Activated CD8-positive, alpha-beta T cell treated with anti-CD3 and anti-CD28 coated beads, Interleukin-2, amount 10 ng/mL, durations not matched to agents 7 days and 5 days (primary cell): ENCODE measurements at places on chromosomes 1 and 21. TPM values are rescaled to one million over a fixed set of nuclear protein-coding genes. Genes with fewer than 3 reads are reported as not detected.

DNA sequence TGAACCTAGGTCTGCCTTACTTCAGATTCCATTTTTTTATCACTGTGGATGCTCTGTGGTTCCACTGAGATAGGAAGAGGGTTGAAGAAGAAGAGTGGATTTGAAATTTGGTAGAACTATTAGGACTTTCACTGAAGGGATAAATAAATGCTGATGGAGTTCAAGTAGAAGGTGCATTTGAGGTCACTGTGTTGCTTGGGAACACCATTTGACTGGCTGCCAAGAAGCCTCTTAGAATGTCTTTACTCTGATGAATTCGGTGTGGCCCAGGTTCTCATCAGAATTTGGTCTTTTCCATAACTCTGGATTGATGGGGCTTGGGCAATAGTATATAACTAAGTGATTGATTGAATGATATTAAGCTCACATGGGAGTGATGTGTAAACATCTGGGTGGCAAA is 11.9 kb downstream of the XPR1 start:
- DNase-seq: no peak

- no peak for DNase-seq
Measured at GRCh38 chr1:230850547-230850946, 17.8 kb downstream of the C1orf198 start.

GRCh38 chr1:183069562-183070216 is 46.5 kb downstream of the LAMC1 start:
- no peak for DNase-seq

- DNase-seq: peak; percentile 67
Measured at GRCh38 chr1:28926629-28927265, 12.4 kb downstream of the EPB41 start.

GRCh38 chr1:235646463-235646862 is 3.1 kb downstream of the GNG4 start:
- DNase-seq: no peak

DNA sequence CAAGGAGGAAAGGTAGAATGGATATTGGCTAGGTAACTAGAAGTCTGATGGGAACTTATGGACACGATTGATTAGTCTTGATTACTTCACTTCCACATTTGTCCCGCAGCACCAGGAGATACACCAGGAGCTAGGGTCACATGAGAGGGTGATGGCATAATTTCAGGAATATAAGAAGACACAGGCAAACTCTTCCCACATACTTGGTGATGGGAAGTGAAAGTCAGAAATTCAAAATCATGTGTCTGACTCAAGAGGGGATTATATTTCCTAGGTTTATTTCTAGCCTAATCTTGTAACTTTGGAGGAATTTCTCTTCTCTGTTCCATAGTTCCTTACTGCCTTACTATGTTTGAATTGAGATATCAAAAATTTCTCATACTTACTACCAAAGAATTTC is 185.0 kb downstream of the PBX1 start:
- no peak for DNase-seq

DNA sequence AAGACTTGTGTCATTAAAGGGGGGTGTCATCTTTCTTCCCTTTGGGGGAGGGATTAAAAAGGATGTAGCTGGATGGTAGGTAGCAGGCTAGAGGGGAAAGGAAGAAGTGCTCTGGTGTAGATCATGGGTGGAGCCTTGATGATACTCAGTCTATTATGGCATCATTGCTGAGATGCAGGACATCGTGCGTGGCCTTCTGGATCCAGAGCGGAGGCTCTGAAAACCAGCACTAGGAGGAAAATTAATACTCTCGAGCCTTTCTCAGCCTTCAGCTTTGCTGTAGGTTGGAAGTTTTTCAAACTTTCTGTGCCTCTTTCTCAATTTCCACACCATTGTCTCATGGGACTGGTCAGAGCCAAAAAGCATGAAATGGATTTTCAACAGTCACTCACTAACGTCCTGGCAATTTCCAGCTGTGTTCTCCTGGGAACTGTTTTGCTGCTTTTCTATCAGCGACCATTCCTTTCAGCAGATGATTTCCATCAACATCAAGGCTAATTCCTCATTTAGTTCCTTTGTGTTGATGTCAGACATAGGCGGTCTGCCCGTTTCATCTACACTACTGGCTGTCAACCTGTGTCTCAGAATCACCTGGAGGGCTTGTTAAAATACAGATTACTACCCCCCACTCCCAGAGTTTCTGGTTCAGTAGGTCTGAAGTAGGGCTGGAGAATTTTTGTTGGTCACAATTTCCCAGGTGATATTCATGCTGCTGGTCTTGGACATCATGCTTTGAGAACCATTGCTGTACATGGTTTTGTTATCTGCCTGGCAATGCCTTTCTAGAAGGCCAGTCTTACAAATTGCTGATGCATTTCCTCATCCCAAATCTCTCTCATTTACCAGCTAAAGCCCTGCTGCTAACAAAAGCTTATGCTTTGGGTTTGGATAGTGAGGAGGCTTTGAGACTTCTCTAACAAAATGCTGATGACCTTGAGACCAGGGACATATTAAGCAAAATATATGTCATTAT is 7.7 kb downstream of the CACNA1E start:
- no peak for DNase-seq

DNA sequence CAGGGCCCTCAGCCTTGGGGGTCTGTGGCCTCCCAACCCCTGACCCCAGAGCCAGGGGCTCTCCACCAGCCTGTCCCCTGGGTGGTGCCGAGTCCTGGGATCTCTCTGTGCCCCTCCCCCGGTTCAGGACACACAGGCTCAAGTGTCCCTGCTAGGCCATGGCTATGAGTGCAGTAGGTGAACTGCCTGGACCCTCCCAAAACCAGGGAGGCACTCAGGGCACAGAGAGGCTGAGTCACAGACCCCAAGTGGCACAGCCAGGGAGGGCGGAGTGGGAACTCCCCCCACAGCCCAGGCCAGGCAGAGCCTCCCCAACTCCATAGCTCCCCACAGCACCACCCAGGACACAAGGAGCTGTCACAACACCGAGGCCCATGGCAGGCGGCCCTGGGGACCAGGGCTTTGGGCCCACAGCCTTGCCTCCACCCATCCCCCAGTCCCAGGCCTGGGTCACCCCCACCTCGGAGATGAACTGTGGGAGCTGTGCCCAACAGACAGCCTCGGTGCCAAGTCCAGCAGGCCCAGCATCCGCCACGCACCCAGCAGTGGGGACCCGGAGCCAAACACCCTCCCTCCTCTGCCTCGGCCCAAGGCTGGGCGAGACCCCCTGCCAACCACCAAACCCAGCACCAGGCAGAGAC is 3.2 kb downstream of the DVL1 start:
- DNase-seq: no peak

DNA sequence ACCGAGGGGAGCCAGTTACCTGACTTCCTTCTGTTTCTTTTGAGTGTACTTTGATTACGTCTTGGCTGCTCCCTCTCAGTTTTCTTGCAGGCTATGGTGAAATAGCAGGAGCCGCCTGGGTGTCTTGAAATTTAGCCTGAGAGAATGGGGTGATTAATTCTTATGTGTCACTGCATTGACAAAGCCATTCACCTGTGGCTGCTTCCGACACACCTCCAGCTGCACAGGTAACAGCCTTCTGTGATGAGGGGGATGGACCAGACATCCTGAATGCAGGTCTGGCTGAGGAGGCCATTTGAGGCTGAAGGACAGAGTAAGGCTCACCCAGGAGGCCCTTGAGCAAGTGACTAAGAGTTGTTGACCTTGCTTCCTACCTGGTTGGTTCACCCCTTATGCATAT is 16.5 kb downstream of the CACNA1E start:
- no peak for DNase-seq

DNA sequence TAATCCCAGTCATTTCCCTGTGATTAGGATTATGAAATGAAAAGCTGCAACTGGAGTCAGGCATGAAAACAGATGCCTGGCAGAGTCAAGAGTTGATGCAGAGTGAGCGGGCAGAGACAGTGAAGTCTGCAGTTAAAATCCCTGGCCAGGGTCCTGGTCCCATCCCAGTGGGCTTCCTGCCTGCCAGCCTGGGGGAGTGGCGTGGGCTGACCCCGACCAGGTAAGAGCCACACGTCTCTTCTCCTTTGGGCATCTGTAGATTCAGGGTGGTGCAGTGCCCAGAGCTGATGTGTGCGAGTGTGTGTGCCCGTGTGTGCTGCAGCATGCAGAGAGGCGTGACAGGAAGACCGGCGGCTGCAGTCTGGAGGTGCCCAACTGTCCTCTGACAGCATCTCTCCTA is 6.2 kb upstream of the KIAA1614 start:
- no peak for DNase-seq

DNA sequence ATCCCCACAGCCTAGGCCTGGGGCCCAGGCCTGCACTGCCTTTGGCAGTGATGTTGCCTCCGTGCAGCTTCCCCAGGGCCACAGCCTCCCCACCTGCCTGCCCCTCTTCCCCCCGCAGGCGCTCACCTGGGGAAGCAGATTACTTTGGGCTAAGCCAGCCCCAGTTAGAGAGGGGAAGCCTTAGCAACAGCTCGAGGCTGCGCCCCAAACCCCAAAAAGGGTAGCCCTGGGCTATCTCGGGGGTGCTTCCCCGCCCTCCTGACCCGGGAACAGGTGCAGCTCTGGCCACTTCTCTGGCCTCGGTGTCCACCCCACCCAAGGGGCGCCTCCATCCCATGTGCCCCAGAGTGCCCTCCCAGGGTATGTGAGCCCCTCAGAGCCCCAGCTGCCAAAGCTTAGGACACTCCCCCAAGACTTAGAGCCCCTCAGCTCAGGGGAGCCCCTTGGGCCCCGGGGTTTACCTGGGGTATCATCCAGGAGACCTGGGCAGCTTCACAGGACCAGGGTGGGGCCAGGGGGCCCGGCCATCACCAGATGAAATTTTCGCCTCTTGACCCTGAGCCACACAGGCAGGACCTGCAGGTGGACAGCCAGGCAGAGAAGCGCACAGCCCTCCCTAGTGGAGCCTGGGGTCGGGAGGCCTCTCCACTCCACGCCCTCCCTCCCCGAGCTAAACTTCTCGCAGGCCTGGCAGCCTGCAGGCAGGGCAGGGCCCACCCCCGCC is 3.3 kb upstream of the TTC34 start:
- no peak for DNase-seq

DNA sequence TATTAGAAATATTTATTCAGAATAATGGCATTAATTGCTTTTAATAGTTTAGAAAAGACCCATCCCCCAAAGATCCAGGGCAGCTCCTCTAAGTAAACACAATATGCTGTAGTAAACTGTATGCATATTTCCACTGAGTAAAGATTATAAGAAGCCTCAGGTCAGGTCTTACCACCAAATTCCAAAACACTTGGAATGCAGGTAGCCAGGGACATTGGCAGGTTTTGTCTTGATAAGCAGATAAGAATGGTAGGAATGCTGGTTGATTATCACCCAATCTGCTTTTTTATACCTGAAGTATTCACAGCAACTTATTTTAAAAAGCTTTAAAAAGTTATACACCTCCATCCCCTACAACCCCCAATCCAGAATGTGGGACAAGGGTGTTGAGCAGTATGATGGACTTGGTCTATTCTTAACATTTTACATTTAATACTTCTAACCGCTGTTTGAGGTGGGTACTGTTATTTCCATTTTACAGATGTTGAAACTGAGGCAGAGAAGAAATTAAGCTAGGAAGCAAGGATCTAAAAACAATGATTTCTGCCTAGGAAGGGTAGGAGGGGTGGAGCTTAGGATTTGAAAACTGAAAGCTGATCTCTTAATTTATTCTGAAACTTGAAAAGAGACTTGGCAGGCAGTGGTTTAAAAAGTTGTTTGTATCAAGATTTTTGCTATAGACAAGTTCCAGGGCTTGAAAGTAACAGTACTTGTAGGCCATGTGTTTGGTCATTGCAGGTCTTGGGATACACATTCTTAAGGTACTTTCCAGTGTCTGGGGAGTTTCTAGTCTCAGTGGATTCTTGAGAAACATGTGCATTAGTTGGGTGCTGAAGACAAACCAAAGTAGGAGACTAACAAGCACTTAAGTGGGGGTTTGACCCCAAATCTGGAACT is 15.6 kb upstream of the THEM4 start:
- DNase-seq: no peak

GRCh38 chr1:169207797-169208520 is 101.5 kb downstream of the ATP1B1 start:
- DNase-seq: no peak

- DNase-seq: no peak
Measured at GRCh38 chr1:246435421-246436041, 71.5 kb downstream of the SMYD3 start.

DNA sequence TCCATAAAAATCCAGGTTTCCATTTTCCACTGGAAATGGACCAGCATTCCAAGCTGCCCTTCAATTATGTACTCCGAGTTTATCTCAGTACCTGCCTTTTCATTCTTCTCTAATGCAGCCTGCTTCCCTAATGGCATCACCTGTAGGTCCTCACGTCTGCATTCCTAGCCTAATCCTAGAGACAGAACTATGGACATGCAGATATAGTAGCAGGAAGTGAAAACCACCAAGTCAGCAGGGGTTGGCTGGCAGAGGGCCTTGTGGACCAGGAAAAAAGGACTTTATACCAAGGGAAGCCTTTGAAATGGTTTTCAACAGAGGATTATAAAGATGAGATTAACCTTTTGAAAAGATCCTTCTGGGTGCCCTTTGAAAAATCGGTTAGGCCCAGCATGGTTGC is 135.7 kb upstream of the L1TD1 start:
- no peak for DNase-seq

- no peak for DNase-seq
Measured at GRCh38 chr21:29170944-29171343, 40.5 kb downstream of the MAP3K7CL start.

DNA sequence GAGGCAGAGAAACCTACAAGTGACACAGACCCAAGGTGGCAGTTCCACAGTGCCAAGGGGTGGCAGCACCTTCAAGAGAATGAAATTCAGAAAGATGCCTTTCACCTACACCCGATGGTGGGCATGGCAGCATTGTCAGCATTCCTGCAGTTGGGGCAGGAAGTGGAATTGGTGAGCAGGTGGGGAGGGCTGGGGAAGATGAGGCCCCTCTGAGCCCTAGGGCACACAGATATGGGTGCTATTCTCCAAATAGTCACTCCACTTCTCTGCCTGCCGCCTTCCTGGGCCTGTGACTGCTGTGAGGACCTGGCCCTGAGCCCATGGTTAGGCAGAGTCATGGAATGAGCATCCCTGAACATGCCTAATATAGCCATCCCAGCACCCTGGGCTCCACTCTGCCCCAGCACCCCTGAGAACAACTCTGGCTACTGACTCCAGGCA is 8.3 kb downstream of the SHISA4 start:
- no peak for DNase-seq

DNA sequence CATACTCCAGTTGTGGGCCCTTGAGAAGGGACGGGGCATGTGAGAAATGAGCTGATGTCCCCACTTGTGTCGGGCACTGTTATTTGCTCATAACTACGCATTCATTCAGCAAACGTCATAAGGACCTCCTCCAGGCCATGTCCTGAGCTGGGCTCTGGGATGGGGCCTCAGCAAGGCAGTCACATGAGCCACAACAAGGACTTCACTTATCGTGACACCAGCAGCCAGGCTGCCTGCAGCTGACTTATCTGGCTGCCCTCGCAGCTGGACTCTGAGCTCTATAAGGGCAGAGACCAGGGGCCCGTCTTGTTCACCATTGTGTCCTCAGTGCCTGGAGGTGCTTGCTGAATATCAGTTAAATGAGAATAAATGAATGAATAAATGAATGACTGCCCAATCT is 37.5 kb upstream of the GRIK3 start:
- no peak for DNase-seq

Gene CELF3
- not detected for total RNA-seq

Gene CD48
- 327 TPM for total RNA-seq

Gene CATSPERE
- 0.61 TPM for total RNA-seq

Gene NTMT2
- total RNA-seq: not detected

Gene PGLYRP3
- total RNA-seq: not detected

Gene ARF1
- total RNA-seq: 322 TPM

Gene CAMK2N1
- total RNA-seq: 0.29 TPM

Gene SMIM1
- not detected for total RNA-seq

Gene ABCA4
- total RNA-seq: not detected
